ENCODE measurements at places on chromosomes 6 and 20. TPM values are rescaled to one million over a fixed set of nuclear protein-coding genes. Genes with fewer than 3 reads are reported as not detected.

DNA sequence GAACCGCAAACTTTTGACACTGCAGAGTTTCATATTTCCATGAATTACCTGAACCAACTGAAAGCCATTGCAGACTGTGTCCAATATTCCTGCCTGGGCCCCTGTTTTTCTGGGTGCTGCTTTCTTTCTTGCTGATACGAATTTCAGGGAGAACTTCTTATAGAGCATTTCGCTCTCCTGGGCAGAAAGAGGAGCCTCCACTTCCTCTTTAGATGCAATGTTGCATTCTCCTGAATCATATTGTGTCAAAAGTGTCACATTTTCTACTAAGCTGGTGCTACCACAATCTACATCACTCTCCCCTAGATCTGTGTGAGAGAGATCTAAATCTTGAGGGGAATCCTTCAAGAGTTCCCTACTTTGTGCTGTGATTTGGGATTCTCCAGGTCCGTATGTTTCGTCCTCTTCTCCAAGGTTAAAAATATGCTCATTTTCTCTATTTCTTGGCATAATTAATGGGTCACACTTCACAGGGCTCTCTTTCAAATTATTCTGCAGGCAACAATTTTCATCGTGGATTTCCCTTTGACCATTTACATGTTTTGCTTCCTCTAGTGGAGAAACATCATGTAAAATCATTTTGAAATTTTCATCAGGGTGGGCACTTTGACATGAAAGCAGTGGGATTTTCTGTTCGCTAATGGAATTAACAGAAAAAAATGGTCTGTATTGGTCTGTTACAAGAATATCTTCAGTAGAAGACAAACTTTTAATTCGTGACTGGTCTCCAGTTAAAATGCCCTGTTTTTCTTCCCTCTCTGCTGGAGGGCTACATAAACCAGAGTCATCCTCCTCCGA lies 102.3 kb downstream of the DST start:
- peak overlapping the region; percentile 53 for H3K4me3 ChIP-seq
- H3K36me3 ChIP-seq, result no peaks in the 10 kb centered on the region
- H3K27me3 ChIP-seq, result no peaks in the 10 kb centered on the region
- no peak for DNase-seq
- H3K4me1 ChIP-seq, result peaks cover 37% of the 10 kb centered on the region

SAMD10 gene
- total RNA-seq, result not detected

GRCh38 chr6:26594131-26594498 lies 2.6 kb upstream of the ABT1 start:
- DNase-seq, result no peak
- H3K4me3 ChIP-seq, result no peak overlapping the region
- H3K27me3 ChIP-seq, result peaks cover 18% of the 10 kb centered on the region
- H3K4me1 ChIP-seq, result peaks cover 4% of the 10 kb centered on the region
- no peak overlapping the region for H3K27ac ChIP-seq
- H3K36me3 ChIP-seq, result peaks cover 12% of the 10 kb centered on the region

BPIFB1 gene
- total RNA-seq, result not detected

- H3K4me3 ChIP-seq, result no peak overlapping the region
- H3K36me3 ChIP-seq, result no peaks in the 10 kb centered on the region
- DNase-seq, result no peak
Observed at GRCh38 chr6:29474996-29475395, 12.8 kb downstream of the MAS1L start.

DNA sequence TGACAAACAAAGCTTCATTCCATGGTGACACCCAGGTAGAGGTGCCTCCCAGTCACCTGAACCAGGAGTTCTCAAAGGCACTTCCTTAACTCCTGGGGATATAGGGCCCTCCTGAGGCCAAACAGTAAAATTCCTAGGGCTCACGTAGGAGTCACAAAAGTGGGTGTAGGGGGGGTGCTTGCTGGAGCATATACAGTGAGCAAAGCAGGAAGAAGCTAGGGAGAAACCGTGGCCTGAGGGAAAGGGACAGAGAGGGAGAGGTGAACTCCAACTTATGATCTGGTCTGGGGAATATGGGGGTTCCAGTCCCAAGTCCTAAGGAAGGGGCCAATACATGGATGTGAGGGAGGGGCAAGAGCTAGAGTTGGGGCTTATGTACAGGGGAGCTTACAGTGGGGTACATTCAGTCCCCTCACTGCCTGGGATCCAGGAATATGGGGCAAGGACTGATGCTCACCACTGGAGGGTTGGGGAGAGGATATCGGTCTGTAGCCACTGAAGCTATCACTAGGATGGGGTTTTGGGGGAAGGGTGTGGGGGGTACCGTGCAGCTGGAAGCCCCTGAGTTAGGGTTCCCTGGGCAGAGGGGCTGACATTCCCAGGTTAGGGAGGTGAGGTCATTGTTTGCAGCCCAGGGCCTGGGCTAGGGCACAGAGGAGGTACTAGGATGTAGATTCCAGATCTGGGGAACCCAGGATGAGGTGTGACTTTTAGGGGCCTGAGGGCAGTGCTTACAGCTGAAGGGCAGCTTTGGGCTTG lies 950 bp downstream of the PEDS1 start:
- H3K27ac ChIP-seq, result peak overlapping the region; percentile 67
- H3K27me3 ChIP-seq, result no peaks in the 10 kb centered on the region
- no peak for DNase-seq

ELMO2 gene
- total RNA-seq, result 77.5 TPM

GRCh38 chr20:25273046-25273445 lies 25.2 kb downstream of the PYGB start:
- no peak overlapping the region for H3K27ac ChIP-seq
- no peak overlapping the region for H3K4me3 ChIP-seq
- H3K27me3 ChIP-seq, result no peaks in the 10 kb centered on the region
- H3K4me1 ChIP-seq, result no peaks in the 10 kb centered on the region
- H3K36me3 ChIP-seq, result peaks cover 89% of the 10 kb centered on the region

CLVS2 gene
- not detected for total RNA-seq

DNA sequence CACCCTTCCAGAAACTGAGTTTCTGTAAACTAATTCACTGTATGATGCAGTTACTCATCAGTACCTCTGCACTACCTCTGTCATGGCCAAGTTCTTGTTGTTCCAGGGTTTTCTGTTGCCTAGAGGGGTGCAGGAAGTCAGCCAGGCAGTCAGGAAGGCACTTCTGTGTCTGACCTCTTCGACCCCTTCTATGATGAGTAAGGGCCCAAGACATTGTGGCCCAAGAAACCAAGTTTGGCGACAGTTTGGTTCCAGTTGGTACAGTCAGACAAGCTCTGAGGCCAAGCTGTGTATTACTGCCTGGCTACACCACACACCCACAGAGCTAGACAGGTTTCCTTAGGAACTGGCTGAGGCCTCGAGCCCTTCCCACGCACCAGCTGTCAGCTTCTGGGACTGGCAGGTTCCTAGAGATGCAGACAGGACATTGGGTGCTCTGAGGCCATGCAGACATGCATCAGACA lies 41.2 kb downstream of the TRAF3IP2 start:
- H3K27me3 ChIP-seq, result no peaks in the 10 kb centered on the region
- H3K36me3 ChIP-seq, result peaks cover 5% of the 10 kb centered on the region
- peak; percentile 88 for DNase-seq
- H3K4me3 ChIP-seq, result no peak overlapping the region
- peak overlapping the region; percentile 84 for H3K27ac ChIP-seq
- H3K4me1 ChIP-seq, result peaks cover 25% of the 10 kb centered on the region

GMPR gene
- total RNA-seq, result 18.4 TPM

EMILIN3 gene
- 0.53 TPM for total RNA-seq

Data from ascending aorta (tissue), 2 donors.